Sigmoid colon (tissue), 7 donors: ENCODE measurements at places on chromosomes 3 and 15.

DNA sequence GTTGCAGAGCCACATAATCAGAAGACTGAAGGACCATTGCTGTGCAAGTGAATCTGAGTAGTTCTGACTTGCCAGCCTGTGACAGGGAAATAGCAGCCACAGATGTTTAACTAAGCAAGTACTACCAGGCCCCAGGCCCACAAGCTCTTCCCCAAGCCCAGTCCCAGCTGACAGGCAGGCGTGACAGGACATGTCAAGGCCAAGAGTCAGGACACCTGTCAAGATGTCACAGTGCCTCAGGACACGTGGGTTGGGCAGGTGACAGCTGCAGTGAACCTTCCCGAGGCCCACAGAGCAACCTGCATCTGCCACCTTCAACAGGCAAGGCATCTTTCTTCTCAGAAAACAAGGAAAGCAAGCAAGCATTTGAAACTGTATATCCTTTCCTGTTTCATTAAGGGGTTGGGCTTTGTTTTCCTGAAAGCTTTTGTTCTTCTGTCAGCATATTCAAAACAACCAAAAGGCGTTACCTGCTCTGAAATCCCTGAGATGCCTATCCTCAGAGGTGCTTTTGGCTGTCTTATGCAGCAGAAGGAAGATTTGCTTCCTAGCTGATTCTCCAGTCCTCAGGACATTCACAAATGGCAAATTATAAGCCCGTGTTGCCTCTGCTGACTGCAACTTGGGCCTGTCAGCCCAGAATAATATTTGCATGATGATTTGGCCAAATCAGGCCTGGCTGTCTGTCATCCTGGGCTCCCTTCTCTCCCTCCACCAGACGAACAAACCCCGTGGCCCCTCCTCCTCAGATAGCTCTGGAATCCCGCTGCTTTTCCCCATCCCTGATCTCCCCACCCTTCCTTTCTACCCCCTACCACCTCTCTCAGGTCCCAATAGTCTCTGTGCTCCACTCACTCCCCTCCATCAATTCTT, 171.8 kb upstream of the WNT5A start:
- DNase-seq, result no peak

- DNase-seq, result no peak
Measured at GRCh38 chr3:52606373-52607085, 70.1 kb downstream of the UQCC5 start.

- no peak for DNase-seq
Measured at GRCh38 chr3:11300970-11301369, 28.8 kb downstream of the ATG7 start.

- no peak for DNase-seq
Measured at GRCh38 chr15:28783466-28783865, 65.0 kb downstream of the GOLGA6L7 start.

GRCh38 chr3:46533091-46533490, 33.0 kb downstream of the LRRC2 start:
- DNase-seq, result no peak

GRCh38 chr15:41483115-41483514, 10.6 kb upstream of the ITPKA start:
- no peak for DNase-seq

GRCh38 chr15:70308011-70308734, 210.5 kb upstream of the TLE3 start:
- DNase-seq, result no peak

DNA sequence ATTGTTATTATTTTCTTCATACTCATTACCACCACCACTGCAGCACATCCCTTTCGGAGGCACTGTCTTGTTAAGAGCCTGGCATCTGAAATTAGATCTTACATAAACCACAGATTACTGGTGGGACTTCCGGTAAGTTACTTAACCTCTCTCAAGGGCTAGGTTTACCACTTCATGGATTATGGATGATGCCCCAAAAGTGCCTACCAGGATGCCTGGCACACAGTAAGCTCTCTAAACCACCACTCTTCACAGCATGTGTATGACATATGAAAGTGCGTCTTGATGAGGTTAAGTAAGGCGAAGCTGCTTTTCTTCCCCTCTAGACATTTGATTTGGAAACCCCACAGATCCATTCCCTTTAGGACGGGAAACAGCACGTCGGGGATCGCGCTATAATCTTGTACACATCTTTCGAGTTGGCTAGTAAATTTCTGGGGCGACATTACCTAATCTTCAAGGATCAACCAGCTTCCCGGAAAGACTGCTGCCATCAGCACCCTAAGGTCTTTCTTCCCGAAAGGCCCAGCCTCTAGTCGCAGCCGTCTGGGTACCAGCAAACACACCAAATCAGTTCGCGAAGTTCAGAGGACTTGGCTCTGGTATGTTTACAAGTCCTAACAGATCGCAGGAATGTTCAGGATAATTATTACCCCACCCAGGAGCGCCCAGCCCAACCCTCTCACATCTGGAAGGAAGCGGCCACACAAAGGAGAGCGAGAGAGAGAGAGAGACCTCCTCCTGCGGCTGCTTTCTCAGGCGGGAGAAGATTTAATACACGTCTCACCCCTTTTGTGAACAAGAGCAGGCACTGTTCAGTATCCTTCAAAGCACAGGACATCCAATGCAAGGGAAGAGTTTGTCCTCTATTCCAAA, 155.1 kb upstream of the FRMD4B start:
- no peak for DNase-seq

DNA sequence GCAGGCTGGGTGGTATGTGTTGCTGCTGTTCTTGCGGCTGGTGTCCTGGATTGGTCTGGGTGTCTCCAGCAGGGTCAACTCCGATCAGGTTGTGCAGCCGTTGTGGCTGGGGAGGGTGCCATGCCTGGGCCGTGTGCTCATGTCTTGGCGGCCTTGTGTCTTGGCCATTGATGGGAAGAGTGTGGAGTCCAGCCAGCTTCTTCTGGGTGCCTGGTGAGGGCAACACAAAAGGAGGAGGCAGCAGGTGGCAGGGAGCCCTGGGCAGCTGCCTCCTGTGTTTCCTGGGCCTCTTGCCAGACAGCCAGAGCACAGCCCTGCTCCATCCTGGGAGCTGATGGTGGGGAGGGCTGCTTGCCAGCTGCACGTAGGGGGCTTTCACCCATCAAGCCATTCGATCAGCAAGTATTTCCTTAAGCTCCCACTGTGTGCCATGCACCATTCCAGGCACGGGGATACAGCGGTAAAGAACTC, 4.3 kb downstream of the CHAC1 start:
- DNase-seq, result peak; percentile 96

DNA sequence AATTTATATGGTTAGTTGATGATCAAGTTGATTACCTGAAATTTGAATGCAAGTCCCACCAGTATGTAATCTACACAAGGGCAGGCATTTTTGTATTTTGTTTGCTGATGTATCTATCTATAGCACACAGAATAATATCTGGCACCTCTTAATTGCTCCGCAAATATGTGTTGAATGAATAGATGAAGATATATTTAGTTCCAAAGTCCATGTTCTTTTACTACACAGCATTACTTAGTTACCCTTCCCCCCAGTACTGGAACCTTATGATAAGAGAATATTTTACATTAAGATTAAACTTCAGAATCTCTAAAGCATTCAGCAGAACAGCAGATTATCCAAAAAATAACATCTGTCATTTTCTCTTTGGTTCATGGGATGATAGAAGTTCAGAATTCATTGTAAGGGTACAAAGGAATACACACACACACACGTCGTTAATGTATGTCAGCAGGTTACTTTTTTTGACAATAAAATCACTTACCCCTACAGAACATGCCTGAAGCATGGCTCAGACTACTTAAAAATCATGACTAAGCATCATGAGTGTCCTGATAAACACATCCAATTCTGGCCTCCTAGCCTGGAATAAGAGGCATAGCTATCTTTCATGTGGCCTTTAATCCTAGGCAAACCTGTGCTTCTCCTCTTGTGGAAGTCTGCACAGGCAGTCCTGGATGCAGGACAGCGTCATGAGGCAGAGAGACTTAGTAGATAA, 148.9 kb upstream of the TBC1D5 start:
- DNase-seq, result no peak

DNA sequence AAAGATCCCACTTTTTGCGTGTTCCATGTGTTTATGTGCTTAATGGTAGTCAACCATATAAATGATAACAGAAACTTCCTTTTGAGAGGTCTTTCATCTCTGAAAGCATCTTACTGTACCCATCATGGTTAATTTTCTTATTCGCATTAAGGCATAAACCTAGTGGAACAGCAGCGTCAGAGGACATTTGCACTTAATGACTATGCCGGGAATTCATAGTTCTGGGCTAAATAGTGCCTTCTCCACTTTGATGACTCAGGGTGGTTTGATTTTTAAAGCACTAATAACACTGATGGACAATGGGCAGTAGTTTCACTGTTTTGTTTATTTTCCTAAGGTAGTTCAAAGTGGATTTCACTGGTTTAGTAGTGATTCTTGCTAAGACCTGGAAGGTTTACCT, 455.3 kb downstream of the DIPK2A start:
- no peak for DNase-seq

GRCh38 chr3:33936171-33936920, 137.9 kb downstream of the PDCD6IP start:
- no peak for DNase-seq

- DNase-seq, result peak; percentile 87
Measured at GRCh38 chr3:99638167-99638948, at the start of gene COL8A1. Gene COL8A1 (plus strand): TSS chr3:99638594. CDS start chr3:99790683, 152,089 bp downstream.

DNA sequence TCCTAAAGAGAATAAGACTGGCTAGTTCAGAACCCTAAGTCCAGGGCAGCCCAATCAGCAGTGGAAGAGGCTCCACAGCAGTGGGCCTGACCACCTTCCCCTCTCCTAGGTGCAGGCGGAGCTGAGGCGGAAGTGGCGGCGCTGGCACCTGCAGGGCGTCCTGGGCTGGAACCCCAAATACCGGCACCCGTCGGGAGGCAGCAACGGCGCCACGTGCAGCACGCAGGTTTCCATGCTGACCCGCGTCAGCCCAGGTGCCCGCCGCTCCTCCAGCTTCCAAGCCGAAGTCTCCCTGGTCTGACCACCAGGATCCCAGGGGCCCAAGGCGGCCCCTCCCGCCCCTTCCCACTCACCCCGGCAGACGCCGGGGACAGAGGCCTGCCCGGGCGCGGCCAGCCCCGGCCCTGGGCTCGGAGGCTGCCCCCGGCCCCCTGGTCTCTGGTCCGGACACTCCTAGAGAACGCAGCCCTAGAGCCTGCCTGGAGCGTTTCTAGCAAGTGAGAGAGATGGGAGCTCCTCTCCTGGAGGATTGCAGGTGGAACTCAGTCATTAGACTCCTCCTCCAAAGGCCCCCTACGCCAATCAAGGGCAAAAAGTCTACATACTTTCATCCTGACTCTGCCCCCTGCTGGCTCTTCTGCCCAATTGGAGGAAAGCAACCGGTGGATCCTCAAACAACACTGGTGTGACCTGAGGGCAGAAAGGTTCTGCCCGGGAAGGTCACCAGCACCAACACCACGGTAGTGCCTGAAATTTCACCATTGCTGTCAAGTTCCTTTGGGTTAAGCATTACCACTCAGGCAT, 33.7 kb downstream of the VIPR1 start:
- no peak for DNase-seq

DNA sequence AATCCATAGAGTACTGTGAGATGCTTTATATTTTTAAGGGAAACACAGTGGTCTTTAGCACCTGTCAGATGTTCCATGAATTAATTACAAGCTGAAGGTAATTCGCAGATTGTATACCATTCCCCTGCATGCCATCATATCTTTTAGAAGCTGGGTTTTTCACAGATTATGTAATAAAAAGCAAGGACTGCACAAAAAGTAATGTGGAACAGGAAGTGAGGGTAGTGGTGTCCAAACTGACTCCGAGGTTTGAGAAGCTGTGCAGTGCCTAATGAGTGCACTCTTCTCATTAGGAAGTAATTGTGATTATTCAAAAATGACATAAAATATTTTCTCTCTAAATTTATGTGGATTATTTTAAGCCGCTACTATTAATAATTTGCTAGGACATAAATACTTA, 123.2 kb downstream of the GOLIM4 start:
- DNase-seq, result no peak

DNA sequence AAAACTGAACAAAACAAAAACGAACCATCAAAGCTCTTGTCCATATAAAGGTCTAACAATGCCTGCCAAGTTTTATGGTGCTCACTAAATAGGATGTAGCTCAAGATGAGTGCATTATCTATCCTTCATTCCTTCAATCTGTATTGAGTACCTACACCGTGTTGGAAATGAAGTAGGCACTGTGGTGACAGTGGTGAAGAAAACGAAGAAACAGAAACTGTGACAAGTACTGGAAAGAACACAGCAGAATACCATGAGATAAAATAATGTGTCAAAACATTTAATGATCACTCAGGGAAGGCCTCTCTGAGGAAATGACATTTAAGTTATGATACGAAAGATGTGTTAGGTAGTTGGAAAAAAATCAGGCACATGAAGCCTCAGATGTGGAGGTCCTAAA, 36.2 kb downstream of the CBLB start:
- DNase-seq, result no peak

DNA sequence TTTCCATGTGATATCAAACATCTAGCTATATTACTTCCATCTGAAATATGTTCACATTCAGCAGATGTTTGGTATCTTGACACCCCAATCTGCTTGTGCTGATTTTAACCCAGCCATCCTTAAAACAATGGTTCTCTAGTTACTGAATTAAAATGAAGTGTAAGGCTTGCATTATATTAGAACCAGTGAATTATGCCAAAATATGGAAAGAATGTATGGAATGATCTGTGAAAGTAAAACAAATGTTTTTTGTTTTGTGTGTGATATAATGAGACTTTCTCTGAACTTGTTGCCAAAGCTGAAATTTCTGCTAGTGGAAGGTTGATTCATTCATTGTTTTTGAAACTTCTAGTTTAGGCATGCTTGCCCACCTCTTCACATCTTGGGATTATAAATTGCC, 317.1 kb downstream of the MEX3B start:
- no peak for DNase-seq

DNA sequence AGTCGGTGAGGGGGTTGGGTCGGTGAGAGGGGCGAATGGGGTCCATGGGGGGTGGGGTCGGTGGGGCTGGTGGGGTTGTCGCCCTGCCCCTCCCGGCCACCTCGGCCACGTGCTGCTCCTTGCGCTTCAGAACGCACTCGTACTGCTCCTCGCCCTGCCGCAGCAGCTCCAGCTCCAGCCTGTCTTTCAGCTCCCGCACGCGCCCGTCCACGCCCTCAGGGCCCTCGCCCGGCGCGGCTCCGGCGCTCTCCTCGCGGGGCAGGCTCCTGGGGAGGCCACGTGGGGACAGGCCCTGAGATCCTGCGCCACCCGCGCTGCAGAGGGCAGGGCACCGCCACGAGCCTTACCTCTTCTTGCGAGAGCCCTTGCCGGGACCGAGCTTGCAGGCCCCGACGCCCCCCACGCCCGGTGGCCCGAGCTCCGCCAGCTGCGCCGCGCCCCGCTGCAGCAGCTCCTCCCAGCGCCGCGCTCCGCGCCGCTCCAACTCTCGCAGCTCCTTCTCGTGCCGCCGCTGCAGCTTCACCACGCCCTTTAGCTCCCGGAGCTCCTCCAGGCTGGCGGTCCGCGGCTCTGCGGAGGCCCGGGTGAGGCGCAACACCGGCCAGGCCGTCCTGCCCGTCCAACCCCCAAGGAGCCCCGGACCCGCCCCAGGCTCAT, 8.2 kb upstream of the ANKRD63 start:
- DNase-seq, result peak; percentile 77
